ENCODE measurements at places on chromosomes 7 and 10. TPM values are rescaled to one million over a fixed set of nuclear protein-coding genes. Genes with fewer than 3 reads are reported as not detected.

GRCh38 chr7:155119801-155120382 lies 49.8 kb downstream of the HTR5A start:
- peaks cover 17% of the 10 kb centered on the region for H3K27me3 ChIP-seq
- DNase-seq: no peak
- H3K27ac ChIP-seq: no peak overlapping the region
- H3K36me3 ChIP-seq: no peaks in the 10 kb centered on the region
- H3K4me3 ChIP-seq: no peak overlapping the region

The C10orf67 gene
- total RNA-seq: not detected

The SEMA3A gene
- 0.38 TPM for total RNA-seq

DNA sequence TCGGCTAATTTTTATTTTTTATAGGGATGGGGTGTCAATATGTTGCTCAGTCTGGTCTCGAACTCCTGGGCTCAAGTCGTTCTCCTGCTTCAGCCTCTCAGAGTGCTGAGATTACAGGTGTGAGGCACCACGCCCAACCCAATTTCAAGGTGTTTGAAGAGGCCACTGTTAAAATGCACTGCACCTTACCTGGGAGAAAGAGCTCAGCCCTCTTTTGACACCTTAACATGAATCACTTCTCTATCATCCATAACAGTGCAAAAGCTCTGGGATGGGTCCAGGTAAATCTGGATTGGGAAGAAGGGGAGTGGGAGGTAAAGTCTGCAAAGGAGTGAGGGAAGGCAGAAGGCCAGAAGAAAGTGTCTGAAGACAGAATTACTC lies 557 bp upstream of the ZNF282 start:
- peak overlapping the region; percentile 83 for H3K4me3 ChIP-seq
- no peaks in the 10 kb centered on the region for H3K27me3 ChIP-seq
- peaks cover 35% of the 10 kb centered on the region for H3K36me3 ChIP-seq
- DNase-seq: no peak
- peaks cover 53% of the 10 kb centered on the region for H3K4me1 ChIP-seq
- H3K27ac ChIP-seq: peak overlapping the region; percentile 7

DNA sequence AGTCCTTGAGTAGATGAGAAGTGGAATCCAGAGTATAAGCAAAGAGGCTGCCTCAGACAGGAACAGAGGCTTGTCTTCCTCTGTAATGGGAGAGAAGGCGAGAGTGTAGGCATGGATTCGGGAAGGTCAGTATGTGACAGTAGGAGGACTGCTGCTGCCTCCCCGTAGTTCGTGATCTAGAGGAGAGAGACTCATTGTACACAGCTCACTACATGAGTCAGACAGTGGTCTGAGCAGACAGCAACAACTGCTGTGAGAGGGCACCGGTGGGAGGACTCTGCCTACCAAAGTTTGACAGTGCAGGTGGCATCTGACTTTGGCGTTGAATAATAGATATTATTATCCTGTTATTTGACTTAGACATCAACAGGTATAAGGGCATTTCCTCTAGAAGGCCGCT lies 319.4 kb downstream of the NRG3 start:
- H3K27ac ChIP-seq: no peak overlapping the region
- no peak for DNase-seq
- H3K27me3 ChIP-seq: no peaks in the 10 kb centered on the region

DNA sequence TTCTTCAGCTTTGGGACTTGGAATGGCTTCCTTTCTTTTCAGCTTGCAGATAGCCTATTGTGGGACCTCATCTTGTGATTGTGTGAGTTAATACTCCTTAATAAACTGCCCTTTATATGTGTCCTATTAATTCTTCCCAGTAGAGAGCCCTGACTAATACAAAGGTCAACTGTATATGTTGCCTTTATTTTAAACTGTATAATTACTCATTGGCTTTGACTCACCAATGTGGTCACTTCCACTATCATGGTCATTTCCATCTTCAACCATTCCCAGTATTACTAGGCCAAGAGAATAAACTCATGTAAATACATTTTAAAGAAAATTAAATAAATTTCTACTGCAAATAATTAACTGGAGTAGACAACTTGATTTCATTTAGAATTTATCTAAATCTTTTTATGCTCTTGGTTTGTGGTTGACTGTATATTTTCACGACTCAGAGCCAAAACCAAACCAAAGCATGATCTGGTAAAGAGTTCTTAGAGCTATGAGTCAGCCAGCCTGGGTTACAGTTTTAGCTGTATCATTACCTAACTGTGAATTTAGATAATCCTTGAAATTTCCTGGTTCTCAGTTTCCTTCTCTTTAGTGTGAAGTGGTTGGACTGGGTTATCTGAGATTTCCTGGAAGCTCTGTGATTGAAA lies 188.4 kb downstream of the PPP1R3A start:
- no peaks in the 10 kb centered on the region for H3K4me1 ChIP-seq
- no peak overlapping the region for H3K4me3 ChIP-seq
- no peaks in the 10 kb centered on the region for H3K27me3 ChIP-seq
- no peak overlapping the region for H3K27ac ChIP-seq

The MYO1G gene
- 572 TPM for total RNA-seq

The CFAP46 gene
- not detected for total RNA-seq

DNA sequence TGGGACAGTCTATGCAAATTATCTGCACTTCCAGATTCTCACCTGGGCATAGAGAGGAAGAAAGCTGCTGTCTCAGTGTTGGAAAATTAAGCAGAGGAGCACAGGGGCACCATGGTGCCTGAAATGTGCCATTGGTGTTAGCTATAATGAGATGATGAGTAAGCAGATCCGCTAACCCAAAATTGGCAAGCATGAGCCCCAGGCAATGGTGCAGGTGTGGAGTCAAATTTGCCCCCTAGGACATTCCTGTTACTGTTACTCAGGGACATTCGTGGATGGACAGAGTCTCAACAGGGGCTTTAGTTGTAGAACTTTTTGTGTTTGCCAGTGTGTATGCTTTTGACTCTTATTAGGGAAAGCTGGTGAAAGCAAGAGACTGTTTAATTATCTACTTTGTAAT lies 385.2 kb upstream of the KLF6 start:
- H3K4me1 ChIP-seq: no peaks in the 10 kb centered on the region
- H3K27ac ChIP-seq: no peak overlapping the region
- H3K27me3 ChIP-seq: no peaks in the 10 kb centered on the region
- H3K36me3 ChIP-seq: peaks cover 12% of the 10 kb centered on the region

The NPSR1 gene
- not detected for total RNA-seq

GRCh38 chr7:152624228-152624627 lies 51.7 kb downstream of the XRCC2 start:
- H3K4me1 ChIP-seq: no peaks in the 10 kb centered on the region
- H3K36me3 ChIP-seq: no peaks in the 10 kb centered on the region
- H3K27ac ChIP-seq: no peak overlapping the region

DNA sequence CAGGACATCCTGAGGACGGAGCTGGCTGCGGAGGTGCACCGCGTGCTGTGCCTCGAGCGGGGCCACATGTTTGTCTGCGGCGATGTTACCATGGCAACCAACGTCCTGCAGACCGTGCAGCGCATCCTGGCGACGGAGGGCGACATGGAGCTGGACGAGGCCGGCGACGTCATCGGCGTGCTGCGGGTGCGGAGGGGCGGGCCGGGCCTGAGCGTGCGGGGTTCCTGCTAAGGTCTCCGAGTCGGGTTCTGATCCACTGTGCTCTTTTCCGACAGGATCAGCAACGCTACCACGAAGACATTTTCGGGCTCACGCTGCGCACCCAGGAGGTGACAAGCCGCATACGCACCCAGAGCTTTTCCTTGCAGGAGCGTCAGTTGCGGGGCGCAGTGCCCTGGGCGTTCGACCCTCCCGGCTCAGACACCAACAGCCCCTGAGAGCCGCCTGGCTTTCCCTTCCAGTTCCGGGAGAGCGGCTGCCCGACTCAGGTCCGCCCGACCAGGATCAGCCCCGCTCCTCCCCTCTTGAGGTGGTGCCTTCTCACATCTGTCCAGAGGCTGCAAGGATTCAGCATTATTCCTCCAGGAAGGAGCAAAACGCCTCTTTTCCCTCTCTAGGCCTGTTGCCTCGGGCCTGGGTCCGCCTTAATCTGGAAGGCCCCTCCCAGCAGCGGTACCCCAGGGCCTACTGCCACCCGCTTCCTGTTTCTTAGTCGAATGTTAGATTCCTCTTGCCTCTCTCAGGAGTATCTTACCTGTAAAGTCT lies 10.4 kb downstream of the ATG9B start:
- H3K27ac ChIP-seq: peak overlapping the region; percentile 94
- peaks cover 21% of the 10 kb centered on the region for H3K36me3 ChIP-seq
- H3K4me1 ChIP-seq: peaks cover 85% of the 10 kb centered on the region
- peaks cover 6% of the 10 kb centered on the region for H3K27me3 ChIP-seq
- DNase-seq: peak; percentile 96

GRCh38 chr7:21944616-21945453 lies 864 bp downstream of the CDCA7L start:
- H3K27ac ChIP-seq: peak overlapping the region; percentile 79
- H3K36me3 ChIP-seq: peaks cover 3% of the 10 kb centered on the region
- peaks cover 9% of the 10 kb centered on the region for H3K27me3 ChIP-seq

DNA sequence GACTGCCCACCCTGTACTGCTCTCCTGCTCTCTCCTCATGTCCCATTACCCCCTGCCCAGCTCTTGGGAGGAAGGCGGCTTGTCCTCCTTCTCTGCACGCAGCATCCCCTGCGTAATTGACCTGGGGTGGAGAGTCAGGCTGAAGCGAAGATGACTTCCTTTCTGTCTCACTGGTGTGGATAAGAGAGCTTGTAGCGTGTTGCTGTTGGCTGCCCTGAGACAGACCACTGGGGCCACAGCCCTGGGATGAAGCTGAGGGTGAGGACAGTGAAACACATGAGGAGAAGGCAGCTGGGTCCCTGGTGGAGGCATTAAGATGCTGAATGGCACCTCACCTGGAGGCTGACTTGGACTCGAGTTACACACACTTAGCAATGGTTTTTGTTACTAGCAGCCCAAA lies 310.3 kb upstream of the ZNF32 start:
- H3K27me3 ChIP-seq: peaks cover 7% of the 10 kb centered on the region
- H3K4me3 ChIP-seq: no peak overlapping the region
- H3K27ac ChIP-seq: no peak overlapping the region
- H3K36me3 ChIP-seq: no peaks in the 10 kb centered on the region
- DNase-seq: no peak

DNA sequence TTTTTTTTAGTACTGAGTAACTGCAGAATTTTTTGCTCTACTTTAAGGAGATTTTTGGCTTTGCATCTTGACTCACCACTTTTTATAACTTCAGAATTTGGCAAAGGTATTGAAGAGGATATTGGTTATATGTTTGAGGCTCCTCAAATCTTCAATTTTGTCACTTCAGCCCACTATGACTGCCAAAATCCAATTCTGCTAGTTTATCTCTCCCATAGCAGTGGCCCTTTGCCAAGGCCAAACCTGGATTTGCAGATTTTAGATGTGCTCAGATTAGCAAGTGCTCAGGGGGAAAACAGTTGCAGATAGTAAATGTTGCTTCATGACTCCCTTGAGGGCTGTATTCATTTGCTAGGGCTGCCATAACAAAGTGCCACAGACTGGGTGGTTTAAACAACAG lies 427.5 kb downstream of the ADRA2A start:
- H3K36me3 ChIP-seq: no peaks in the 10 kb centered on the region
- H3K4me3 ChIP-seq: no peak overlapping the region
- no peak overlapping the region for H3K27ac ChIP-seq
- no peaks in the 10 kb centered on the region for H3K4me1 ChIP-seq
- DNase-seq: no peak
- H3K27me3 ChIP-seq: no peaks in the 10 kb centered on the region

The SFR1 gene
- total RNA-seq: 18.7 TPM

GRCh38 chr10:79445977-79446757 lies 743 bp upstream of the ZCCHC24 start:
- peak overlapping the region; percentile 28 for H3K27ac ChIP-seq
- peak overlapping the region; percentile 70 for H3K4me3 ChIP-seq
- no peaks in the 10 kb centered on the region for H3K36me3 ChIP-seq
- H3K27me3 ChIP-seq: peaks cover 31% of the 10 kb centered on the region
- DNase-seq: no peak
- H3K4me1 ChIP-seq: peaks cover 25% of the 10 kb centered on the region

DNA sequence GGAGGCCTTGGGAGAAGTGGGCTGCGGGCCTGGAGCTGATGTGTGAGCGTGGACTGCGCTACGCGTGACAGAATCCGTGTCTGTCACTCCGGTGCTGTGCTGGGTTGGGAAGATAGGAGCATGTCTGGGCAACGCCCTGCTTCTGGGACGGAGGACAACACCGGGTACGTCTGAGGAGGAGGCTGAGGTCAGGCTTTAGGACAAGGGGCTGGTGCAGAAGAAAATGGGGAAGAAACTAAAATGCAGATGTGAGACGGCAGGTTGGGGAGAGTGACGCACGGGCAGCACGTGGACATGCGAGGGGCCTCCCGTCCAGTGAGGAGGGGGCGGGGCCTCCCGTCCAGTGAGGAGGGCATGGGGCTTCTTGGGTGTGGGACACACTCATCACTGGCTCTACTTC lies 207.4 kb downstream of the DNAJB6 start:
- peaks cover 3% of the 10 kb centered on the region for H3K36me3 ChIP-seq
- H3K4me3 ChIP-seq: no peak overlapping the region
- no peaks in the 10 kb centered on the region for H3K27me3 ChIP-seq
- no peak for DNase-seq
- H3K27ac ChIP-seq: no peak overlapping the region
- no peaks in the 10 kb centered on the region for H3K4me1 ChIP-seq

The UBE2D4 gene
- total RNA-seq: 5.3 TPM

- H3K27me3 ChIP-seq: no peaks in the 10 kb centered on the region
- no peaks in the 10 kb centered on the region for H3K36me3 ChIP-seq
- no peak for DNase-seq
- H3K4me3 ChIP-seq: no peak overlapping the region
- no peak overlapping the region for H3K27ac ChIP-seq
Observed at GRCh38 chr10:79053081-79053434, 15.7 kb upstream of the ZMIZ1 start.

- H3K4me1 ChIP-seq: peaks cover 17% of the 10 kb centered on the region
- no peak overlapping the region for H3K27ac ChIP-seq
- H3K36me3 ChIP-seq: no peaks in the 10 kb centered on the region
- no peaks in the 10 kb centered on the region for H3K27me3 ChIP-seq
- H3K4me3 ChIP-seq: no peak overlapping the region
- no peak for DNase-seq
Observed at GRCh38 chr7:130435311-130435854, 5.4 kb downstream of the CEP41 start.

DNA sequence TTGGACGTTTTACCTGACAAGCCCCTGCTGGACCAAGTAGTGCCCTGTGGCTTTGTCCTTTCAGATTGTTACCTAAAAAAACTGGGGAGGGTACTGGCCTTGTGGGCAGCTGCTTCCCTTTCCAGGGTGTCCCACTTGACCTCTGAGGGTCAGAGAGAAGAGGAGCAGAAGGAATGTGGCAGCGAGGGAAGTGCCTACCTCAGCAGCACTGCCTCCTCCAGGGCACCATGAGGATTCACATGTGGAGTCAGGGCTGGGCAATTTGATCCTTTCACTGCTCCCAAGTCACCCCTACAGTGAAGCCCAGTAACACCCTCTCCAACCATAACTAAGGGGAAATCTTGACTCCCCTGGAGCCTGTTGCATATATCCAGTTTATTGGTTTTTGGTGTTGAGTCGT lies 64.6 kb downstream of the ITGB1 start:
- H3K27me3 ChIP-seq: no peaks in the 10 kb centered on the region
- no peak overlapping the region for H3K27ac ChIP-seq
- DNase-seq: no peak
- H3K4me3 ChIP-seq: no peak overlapping the region

The ANXA8L1 gene
- total RNA-seq: 1.2 TPM

The PRKAR2B gene
- 0.35 TPM for total RNA-seq

The ASIC3 gene
- total RNA-seq: 5.5 TPM

The ATG9B gene
- 7.9 TPM for total RNA-seq

The SOSTDC1 gene
- not detected for total RNA-seq

- no peak for DNase-seq
- H3K4me1 ChIP-seq: no peaks in the 10 kb centered on the region
- no peak overlapping the region for H3K27ac ChIP-seq
- H3K4me3 ChIP-seq: no peak overlapping the region
Observed at GRCh38 chr7:130329681-130330080, 14.9 kb upstream of the CPA5 start.

The NEUROD6 gene
- not detected for total RNA-seq

Measured in activated CD4-positive, alpha-beta memory T cell treated with anti-CD3 and anti-CD28 coated beads, Interleukin-2, amount 10 ng/mL, durations not matched to agents 7 days and 5 days (primary cell).